Stimulated activated CD4-positive, alpha-beta T cell treated with anti-CD3 and anti-CD28 coated beads, Interleukin-12 subunit alpha, Interleukin-12 subunit beta, amount 100 ng/mL, for 4 hours (primary cell): ENCODE measurements at places on chromosomes 6 and 20.

- DNase-seq: no peak
Observed at GRCh38 chr20:35988910-35989463, 20.6 kb downstream of the CNBD2 start.

GRCh38 chr6:43310624-43311023 lies 2.0 kb upstream of the CRIP3 start:
- no peak for DNase-seq

DNA sequence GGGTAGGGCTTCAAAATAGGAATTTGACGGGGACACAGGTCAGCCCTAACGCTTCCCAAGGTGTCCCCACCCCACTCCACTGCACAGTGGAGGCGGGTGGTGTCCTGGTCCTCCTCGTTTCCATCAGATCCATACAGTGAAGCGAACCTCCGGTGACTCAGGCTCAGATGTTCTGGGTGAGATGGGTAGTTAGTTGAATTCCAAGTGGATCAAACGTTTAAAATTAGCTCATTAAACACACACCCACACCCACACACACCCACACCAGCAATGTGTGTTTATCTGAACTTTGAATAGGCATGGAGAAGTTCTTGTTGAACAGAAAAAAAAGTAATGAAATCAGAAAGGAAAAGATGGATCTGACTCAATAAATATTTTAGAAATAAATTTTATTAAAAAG lies 58.9 kb downstream of the CDH4 start:
- no peak for DNase-seq

DNA sequence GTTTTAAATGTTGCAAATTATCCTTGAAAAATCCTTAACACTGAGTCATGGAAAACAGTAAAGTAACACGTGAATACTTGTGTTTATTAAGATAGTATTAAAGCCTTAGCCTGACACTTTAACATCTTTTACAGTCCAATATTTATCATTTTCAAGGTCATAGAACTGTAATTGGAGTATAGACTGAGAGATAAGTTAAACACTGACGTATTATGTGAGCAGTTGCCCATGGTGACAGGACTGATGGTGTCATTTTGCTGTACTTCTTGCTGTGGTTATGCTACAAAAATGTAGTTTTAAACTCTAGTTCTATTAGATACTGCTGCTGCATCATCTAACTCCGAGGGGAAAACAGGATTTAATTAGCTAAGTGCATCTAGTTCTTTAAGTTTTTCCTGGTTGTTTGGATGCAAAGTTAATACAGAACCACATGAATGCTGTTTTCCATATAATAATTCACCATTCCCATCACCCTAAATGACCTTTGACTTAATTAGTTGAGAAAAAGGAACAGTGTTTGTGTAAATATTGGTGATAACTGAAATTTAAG lies 37.8 kb downstream of the SLC2A12 start:
- no peak for DNase-seq

- DNase-seq: peak; percentile 73
Observed at GRCh38 chr6:27687154-27688013, 214.5 kb upstream of the ZNF184 start.

- no peak for DNase-seq
Observed at GRCh38 chr20:44642203-44643153, 9.0 kb downstream of the ADA start.
